ENCODE measurements at places on chromosomes 1 and 21.

- DNase-seq, result no peak
Observed at GRCh38 chr1:230292689-230293389, 133.3 kb downstream of the PGBD5 start.

- no peak for DNase-seq
Observed at GRCh38 chr1:212353181-212353580, 61.5 kb downstream of the PACC1 start.

- DNase-seq, result no peak
Observed at GRCh38 chr1:3981746-3982505, 81.9 kb upstream of the C1orf174 start.

DNA sequence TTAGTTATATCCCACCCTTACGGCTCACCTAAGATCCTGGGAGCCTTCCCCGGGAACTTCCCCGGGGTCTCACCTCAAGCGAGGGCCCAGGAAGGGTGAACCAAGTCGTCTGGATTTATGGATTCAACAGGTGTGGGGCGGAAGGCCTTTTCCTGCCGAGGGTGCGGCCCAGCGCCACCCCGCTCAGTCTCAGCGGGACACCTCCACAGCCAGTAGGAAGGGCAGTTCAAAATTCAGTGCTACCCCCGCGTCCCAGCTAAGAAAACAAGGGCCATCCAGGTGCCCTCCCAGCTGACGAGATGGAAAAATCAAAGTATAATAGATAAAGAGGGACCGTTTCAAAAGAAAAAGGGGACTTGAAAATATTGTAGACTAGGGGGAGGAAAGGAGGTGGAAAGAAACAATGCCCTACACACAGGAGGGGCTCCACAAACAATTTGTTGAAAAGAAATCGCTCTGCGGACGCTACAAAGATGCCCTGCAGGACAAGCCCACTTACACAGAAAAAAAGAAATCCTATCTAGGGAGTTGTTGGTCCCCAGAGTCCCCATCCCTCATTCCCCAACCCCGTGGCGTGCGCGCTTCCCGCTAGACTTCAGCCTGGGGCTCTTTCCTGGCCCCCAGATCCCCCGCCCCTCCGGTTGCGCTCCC is 1.3 kb downstream of the SLC2A1 start:
- no peak for DNase-seq

DNA sequence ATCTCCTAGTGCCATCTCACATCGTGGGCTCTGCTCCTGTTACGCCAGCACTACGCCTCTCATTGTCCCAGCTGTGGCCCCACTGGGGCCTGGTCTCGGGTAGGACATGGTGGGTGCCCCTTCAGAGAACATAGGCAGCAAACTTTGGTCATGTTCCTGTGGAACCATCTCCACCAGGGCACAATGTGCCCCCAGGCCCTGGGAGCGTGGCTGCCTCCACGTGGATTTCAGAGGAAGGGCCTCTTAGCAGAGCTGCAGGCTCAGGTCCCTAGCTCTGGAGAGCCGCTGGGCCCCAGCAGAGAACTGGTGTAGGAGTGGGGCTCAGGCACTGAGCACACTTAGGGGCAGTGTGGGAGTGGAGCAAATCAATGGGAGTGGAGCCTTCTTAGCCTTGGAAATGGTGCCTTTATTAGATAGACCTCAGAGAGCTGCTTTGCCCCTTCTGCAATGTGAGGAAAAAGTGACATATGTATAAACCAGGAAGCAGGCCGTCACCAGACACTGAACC is 460.0 kb downstream of the NCAM2 start:
- no peak for DNase-seq

DNA sequence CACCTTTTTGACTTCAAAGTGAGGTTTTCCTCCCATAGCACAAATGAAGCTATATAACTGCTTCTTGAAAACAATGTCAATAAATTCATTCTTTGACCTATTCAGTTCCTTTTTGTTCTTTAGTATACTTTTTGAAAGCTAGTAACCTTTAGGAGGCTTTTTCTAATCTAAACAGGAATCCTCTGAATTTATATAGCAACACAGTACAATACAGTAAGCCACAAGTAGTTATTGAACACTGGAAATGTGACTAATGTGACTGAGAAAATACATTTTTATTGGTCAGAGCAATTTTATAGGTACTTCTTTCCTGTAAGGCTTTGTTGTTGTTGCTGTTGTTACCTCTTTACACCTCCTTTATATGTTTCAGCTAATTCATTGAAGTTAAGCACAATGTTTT is 49.8 kb downstream of the ADGRL2 start:
- DNase-seq, result no peak

- DNase-seq, result peak; percentile 72
Observed at GRCh38 chr21:45019076-45019886, 55.1 kb upstream of the ADARB1 start.

DNA sequence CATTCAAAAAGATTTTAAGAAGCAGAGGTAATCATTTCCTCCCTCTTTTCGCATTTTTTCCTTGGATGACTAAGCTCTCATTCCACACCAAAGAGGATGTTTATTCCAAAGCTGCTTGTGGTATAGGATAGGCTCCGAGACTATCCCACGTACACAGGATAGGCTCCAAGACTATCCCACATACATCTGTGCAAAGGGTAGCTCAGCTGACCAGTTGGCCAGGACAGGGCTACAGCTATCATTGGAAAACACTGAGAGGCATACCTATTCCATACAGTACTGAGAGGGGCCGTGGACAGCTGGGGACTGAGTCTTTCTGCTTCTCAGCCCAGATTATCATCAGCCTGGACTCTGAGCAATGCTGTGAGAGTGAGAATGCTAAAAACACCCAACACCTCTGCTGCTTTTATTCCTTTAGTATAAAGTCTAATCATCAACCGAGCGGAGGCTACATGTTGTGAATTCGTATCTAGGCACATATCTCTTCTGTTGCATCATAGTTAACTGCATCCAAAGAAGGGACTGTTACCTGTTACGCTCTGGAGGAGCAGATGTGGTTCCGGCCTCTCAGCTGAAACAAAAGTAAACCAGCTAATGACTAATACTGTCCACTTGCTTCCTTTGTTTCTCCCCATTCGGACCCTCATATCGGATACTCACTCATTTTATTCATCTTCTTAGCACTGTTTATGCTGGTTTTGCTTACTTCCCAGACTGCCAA is 141.0 kb downstream of the TNFSF18 start:
- DNase-seq, result no peak

DNA sequence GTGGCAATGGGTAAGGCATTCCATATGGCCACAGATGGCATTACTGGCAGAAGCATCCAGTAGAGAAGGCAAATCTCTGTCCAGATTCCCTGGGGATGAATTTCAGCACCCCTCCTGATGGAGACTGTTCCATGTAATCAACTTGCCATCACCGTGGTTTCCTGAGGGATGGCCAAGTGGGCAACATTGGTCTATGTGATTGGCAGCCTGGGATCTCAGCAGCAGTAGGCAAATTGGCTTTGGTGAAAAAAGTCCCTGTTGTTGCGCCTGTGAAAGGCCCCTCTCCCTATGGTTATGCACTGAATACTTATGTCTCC is 19.3 kb downstream of the DMRTB1 start:
- no peak for DNase-seq

DNA sequence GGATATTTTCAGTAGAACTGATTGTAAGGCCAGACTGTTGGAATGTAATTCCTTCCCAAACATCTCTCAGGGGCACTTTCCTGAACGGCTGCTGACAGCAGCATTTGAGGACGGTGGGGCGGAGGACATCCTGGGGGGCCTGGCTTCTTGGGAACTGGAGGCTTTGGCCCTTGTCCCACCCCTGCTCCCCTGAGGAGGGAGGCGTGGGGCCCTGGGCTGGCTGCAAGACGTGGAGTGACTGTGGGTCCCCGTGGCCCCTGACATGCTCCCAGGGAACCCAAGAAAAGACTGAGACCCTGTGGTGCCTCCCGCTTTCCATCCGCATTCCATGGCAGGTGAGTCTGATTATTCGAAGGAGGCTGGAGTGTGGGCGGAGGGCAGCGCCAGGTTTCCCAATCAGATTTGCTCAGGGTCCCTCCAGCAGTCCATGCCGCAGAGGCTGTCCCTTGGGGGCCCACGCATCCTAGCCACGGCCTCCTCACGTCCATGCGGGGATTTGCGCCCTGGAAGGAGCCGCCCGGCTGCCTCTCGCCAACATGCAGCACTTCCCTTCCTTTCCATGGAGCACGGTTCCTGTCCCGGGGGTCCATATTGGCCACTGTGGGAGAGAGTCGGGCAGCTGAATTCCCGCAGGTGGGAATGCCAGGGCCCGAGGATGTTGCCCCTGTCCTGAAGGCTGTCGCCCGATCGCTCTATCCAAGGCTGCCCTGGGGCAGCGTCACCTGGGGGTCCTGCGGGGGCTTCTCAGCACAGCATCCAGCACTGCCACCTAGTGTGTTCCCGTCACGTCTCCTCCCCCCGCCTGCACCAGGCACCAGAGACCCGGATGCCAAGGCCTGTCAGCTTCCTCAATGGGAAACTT is 69.0 kb downstream of the FAAP20 start:
- no peak for DNase-seq

DNA sequence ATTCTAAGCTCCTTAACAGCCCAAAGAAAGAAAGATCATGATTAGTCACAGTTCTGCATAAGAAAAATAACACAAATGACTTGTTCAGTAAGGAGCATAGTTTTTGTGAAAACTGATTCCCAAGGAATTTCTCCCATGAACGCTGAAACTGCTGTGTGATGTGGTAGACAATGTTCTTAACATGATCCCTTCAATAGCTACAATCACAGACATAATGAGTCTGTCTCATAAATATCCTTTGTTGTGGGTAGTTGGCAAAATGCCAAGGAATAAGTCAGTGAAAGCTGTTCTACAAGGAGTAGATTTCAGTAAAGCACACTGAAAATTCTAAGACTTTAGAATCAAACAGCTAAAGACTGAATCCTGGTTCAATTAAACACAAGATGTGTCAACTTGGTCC is 404.8 kb downstream of the HLX start:
- DNase-seq, result no peak
